ENCODE measurements at places on chromosomes 1 and 21.

DNA sequence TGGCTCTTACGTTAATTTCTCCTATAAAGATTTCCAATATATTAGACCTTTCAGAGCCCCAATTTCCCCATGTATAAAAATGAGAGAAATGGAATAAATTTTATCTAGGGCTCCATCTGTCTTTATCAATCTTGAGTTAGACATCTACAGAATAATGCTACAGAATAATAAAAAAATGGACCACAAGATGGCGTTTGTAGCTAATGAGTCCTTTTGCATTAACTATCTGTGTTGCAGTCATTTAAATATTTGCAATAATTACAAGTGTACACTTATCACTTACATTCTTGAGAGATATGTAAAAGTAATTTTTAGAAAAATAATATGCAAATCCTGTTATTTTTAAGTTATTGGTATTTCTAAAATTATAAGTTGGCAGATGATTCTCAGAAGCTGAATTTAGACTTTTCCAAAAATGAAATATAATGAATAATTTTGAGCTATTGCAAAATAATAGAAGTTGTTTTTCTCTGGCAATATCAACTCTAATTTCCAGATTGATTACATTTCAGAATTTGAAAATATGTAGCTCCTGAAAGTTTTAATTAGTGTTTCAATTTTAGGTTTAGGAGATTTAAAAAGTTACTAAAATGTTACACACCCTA lies 87.7 kb downstream of the SNX7 start:
- no peak for DNase-seq

DNA sequence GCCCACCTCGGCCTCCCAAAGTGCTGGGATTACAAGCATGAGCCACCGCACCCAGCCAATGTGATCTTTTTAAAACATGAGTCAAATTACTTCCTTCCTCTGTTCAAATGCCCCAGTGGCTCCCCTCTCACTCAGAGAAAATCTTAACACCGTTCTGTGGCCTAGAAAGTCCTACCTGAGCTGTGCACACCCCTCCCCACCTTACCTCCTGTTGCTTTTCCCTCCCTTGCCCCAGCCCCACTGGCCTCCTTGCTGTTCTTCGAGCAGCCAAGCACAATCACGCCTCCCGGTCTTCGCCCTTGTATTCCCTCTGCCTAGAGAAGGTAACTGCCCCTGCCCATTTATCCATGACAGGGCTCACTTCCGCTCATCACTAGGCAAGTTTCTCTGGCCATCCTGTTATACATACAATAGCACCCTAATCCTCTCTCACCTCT lies 62.6 kb upstream of the RPL11 start:
- DNase-seq = no peak

DNA sequence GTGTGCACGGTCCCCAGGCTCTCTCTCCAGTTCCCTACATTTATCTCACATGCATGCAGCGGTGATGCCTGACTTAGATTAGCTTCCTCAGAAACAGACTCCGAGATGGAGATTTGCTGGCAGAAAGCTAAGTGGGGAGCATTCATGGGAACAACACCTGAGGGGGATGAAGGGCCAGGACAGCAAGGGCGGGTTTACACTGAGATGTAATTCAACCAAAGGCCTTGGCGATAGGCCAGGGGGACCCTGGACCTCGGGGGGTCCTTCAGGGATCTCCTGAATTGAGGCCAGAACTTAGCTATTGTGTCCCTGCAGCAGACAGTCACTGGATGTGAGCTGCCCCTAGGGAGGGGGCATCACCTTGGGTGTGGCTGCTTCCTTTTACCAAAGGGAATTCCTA lies 246.1 kb upstream of the CSF3R start:
- no peak for DNase-seq

- no peak for DNase-seq
These were observed 61.2 kb upstream of the DPH5 start for GRCh38 chr1:101086783-101087182.

- no peak for DNase-seq
These were observed 3.5 kb downstream of the ZNF691 start for GRCh38 chr1:42849944-42850343.

DNA sequence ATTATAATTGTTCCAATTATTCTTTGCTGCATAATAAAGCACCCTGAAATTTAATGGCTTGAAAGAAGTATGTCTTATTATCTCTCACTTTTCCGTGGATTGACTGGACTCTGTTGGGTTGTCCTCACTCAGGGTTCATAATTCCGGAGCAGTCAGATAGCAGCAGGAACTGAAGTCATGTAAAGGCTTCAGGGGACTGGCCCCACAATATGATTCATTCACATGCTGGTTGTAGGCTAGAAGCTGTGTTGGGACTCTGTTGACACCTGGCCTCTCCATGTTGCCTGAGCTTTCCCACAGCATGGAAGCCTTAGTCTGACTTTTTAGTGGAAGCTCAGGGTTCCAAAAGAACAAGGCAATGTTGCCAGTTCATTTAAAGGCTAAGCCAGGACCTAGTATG lies 367.1 kb upstream of the ADGRL2 start:
- DNase-seq = no peak

Data from 8988T (cell line).